Activated T-cell treated with anti-CD3 and anti-CD28 coated beads, Interleukin-2, amount 50 U/mL, for 72 hours (primary cell): ENCODE measurements at places on chromosomes 1 and 21. TPM values are rescaled to one million over a fixed set of nuclear protein-coding genes. Genes with fewer than 3 reads are reported as not detected.

COL24A1 gene
- total RNA-seq: 0.34 TPM

SLC44A3 gene
- not detected for total RNA-seq

KCTD3 gene
- total RNA-seq: 4.7 TPM

APOBEC4 gene
- not detected for total RNA-seq

C1orf94 gene
- not detected for total RNA-seq

DNA sequence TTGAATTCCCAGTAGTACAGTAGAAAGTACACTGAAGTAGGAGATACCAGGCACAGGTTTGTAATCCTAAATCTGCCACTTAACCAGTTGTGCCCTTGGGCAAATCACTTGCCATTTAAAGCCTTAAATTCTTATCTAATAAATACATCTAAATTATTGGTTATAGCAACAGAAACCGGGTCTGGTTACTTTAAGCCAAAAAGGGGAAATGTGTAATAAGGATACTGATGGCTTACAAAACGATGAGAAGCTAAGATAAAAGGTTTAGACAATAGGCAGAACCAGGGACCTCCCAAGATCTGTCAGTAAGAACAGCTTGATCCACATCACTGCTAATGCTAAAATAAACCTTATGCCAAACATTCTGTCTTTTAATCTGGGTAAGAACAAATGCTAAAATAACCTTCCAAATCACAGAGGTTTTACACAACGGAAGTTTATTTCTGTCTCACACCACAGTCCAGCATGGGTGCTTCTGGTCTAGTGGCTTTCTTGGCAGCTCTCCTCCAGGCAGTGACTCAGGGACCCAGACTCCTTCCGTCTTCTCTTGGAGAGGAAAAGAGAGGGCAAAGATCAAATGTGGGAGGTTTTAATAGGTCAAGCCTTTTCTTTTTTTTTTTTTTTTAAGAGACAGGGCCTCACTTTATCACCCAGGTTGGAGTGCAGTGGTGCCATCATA, 16.5 kb upstream of the ZMYM1 start:
- peaks cover 28% of the 10 kb centered on the region for H3K27me3 ChIP-seq
- DNase-seq: no peak
- H3K27ac ChIP-seq: no peak overlapping the region
- H3K36me3 ChIP-seq: peaks cover 1% of the 10 kb centered on the region
- H3K4me1 ChIP-seq: no peaks in the 10 kb centered on the region
- H3K4me3 ChIP-seq: no peak overlapping the region

GRCh38 chr21:32516756-32517649, 68.3 kb downstream of the TCP10L start:
- no peak overlapping the region for H3K27ac ChIP-seq
- no peak overlapping the region for H3K4me3 ChIP-seq
- DNase-seq: no peak
- no peaks in the 10 kb centered on the region for H3K27me3 ChIP-seq
- H3K4me1 ChIP-seq: no peaks in the 10 kb centered on the region

- H3K4me1 ChIP-seq: peaks cover 21% of the 10 kb centered on the region
- H3K27me3 ChIP-seq: no peaks in the 10 kb centered on the region
- peak; percentile 81 for DNase-seq
- H3K36me3 ChIP-seq: no peaks in the 10 kb centered on the region
- H3K27ac ChIP-seq: peak overlapping the region; percentile 24
These were observed 9.8 kb downstream of the SLC30A2 start for GRCh38 chr1:26035959-26036755.

- peak overlapping the region; percentile 97 for H3K4me3 ChIP-seq
- peaks cover 43% of the 10 kb centered on the region for H3K4me1 ChIP-seq
- H3K27me3 ChIP-seq: no peaks in the 10 kb centered on the region
These were observed 888 bp upstream of the SNRPE start for GRCh38 chr1:203860396-203861025.

DNA sequence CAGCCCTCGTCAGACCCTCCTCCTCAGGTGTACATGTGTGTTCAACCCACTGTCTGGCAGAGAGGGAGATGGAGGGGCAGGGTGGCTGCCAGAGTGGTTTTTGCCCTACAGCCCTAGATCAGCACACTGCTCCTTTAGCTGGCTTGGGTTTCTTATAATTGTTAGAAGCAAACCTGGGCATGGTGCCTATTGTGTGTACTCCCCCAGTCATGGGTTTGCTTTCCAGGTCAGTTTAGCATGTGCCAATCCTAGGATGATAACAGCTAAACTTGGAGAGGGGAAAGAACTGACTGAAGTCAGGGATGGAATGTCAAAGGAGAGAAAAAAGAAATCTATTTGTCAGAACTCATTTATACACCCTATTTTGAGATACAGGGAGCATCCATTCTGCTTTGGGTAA, 63.3 kb downstream of the UCK2 start:
- no peak for DNase-seq
- H3K27me3 ChIP-seq: no peaks in the 10 kb centered on the region
- peaks cover 3% of the 10 kb centered on the region for H3K36me3 ChIP-seq
- H3K4me1 ChIP-seq: peaks cover 11% of the 10 kb centered on the region
- no peak overlapping the region for H3K4me3 ChIP-seq

DNA sequence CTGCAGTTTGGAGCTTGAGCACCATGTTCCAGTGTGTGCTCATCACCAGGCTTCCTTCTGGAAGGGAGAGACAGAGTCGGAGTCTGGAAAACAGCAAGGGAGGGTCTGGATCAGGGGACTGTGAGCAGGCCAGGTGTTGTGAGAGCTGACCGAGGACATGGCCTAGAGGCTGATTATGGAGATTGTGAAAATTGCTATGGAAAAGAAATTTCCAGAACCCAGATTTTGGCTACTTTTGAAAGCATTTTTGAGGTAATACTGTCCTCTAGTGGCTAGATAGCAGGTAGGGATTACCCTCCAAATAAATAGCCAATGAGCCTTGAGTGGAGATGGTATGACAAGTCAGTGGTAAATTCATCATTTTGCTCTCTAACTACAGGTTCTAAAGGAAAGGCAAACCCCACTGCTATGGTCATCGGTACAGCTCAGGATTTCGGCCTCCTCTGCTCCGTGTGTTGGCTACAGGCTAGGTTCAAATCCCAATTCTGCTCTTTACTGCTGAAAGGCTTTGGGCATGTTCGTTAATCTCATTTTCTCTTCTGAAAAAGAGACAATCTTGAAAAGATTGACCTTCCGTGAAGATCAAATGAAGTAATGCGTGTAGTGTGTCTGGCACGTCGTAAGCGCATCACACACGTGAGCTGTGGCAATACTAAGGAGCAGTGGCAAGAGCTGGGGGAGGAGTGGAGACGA, 1.0 kb upstream of the HAO2 start:
- H3K4me1 ChIP-seq: no peaks in the 10 kb centered on the region
- H3K36me3 ChIP-seq: no peaks in the 10 kb centered on the region
- H3K27ac ChIP-seq: no peak overlapping the region

- DNase-seq: no peak
- peaks cover 1% of the 10 kb centered on the region for H3K36me3 ChIP-seq
- H3K27ac ChIP-seq: no peak overlapping the region
These were observed 16.4 kb downstream of the ALDH4A1 start for GRCh38 chr1:18886003-18886335.

GRCh38 chr1:17621691-17622090, 82.2 kb downstream of the ARHGEF10L start:
- no peaks in the 10 kb centered on the region for H3K36me3 ChIP-seq
- peaks cover 6% of the 10 kb centered on the region for H3K27me3 ChIP-seq
- no peak overlapping the region for H3K27ac ChIP-seq
- H3K4me3 ChIP-seq: no peak overlapping the region

DNA sequence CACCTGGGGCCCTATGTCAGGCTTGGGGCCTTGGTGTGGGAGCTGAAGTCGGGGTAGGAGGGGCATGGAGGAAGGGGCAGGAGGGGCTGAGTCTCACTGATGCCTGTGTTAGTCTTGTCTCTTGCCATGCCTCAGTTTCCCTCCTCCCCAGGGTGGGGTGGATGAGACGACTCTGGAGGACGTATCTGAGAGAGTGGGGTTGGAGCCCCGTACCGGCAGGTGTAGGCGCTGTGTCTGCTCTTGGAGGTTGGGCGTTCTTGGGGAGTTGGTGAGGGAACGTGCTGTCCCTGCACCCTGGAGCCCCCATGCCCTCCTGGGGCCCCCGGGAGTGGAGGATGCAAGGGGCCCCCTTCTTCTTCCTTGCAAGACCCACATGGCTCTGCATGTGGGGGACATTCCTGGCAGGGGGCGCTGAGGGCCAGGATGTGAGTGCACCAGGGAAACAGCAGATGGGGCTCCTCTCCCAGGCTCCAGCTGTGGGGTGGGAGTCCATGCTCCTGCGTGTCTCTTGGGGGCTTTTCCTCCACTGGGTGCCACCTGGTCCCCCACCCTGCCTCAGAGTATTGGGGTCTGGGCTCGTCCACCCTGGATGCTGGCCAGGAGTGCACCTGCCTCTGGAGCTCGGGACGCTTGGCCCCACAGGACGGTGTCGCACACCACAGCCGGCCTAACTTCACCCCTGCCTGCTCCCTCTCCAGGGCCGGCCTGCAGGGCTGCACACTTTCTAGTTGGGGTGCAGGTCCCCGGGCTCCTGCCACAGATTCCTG, 1.4 kb upstream of the TNFRSF14 start:
- no peaks in the 10 kb centered on the region for H3K27me3 ChIP-seq
- peak; percentile 51 for DNase-seq
- H3K4me3 ChIP-seq: peak overlapping the region; percentile 99
- H3K36me3 ChIP-seq: peaks cover 6% of the 10 kb centered on the region
- H3K4me1 ChIP-seq: peaks cover 41% of the 10 kb centered on the region

GRCh38 chr1:203464743-203465142, 10.9 kb upstream of the PRELP start:
- H3K4me1 ChIP-seq: no peaks in the 10 kb centered on the region
- no peaks in the 10 kb centered on the region for H3K36me3 ChIP-seq
- no peak overlapping the region for H3K4me3 ChIP-seq
- DNase-seq: no peak
- no peak overlapping the region for H3K27ac ChIP-seq
